Amygdala (tissue), 56 donors: ENCODE measurements at places on chromosomes 11 and 22.

GRCh38 chr11:75476739-75477613, 44.0 kb upstream of the KLHL35 start:
- DNase-seq = no peak

DNA sequence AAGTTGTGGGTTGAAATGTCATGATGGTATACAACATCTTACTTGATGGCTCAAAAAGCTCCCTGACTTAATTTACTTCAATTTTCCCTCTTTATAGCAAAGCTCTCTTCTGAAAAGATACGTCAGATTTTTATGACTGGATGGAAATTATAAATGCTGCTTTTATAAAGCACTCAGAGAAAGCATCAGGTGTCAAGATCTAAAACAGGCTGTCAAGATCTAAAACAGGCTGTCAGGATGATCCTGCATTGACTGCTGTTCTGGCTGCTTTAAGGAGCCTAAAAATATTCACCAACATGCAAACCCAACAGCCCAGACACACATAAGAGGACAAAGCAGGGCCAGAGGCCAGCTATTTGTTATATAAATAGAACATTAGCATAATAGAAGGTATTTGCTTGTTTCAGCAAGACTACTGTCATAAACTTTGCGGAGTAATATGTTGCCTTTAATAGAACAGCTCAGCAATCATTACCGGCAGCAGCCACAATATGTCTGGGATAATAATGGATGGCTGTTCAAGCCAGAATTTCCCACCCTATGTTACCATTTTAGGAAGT, 77.3 kb upstream of the ANO5 start:
- no peak for DNase-seq

DNA sequence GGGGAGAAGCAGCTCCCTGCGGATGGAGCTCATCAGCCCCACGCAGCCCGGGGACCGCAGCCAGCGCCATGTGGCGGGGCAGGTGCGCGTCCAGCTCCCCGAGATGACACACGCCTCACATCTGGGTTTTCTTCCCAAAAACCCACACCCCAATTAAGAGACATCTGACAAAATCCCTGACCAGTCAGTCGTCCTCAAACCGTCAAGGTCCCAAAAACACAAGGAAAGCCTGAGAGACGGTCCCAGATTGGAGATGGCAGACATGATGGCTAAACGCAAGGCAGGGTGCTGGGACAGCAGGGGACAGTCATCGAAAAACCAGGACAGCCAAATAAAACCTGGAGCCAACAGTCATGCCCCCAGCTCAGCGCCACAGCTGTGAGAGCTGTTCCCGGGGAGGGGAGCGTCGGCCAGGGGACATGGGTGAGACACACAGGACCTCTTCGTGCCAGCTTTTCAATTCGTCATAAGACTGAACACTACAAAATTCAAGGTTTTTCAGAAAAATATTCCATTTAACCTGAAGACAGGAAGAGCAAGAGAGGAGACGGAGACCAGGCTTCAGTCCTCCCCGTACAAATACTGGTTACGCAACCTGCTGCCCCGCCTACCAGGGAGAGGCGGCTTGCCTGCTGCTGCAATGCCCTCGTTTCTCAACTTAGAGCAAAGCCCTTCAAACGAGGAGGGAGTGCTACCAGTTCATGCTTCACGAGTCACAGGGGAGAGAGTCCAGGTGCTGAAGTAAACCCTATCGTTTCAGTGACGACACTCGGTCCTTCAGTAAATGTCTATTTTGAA, 10.5 kb downstream of the TOLLIP start:
- no peak for DNase-seq

DNA sequence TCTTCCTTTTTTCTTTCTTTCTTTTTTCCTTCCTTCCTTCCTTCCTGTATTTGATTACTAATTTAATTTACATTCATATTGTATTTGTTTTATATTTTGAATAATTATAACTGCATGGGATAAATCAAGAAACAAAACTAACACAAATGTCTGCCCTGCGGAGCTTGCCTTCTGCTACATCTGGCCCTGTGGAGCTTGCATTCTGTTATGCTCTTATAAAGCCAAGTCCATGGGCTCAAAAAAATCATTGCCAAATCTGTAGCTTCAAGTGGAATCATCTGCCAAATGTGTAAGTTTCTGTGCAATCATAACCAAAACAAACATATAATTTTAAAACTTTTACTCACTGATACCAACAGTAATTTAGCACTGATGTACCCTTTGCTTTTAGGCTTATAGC, 8.0 kb upstream of the OR52J3 start:
- no peak for DNase-seq

DNA sequence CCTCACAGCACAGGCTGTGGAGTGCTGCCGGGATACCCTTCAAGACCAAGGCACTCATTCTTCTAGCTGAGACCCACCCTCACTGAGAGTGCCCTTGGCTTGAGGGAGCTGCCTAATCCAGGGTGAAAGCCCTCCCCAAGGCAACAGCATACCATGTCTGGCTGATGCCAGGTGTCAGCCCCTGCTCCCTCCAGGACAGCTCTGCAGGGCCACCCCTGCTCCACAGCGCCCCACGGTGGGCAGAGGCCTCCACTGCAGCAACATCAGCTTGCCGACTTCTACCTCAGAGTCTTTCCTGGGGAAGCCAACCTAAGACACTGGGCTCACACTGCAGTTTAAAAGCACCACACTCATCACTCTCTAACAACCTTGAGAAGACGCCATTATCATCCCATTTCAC, 29.0 kb downstream of the TTLL1 start:
- DNase-seq = no peak
